ENCODE measurements at places on chromosomes 5 and 9. TPM values are rescaled to one million over a fixed set of nuclear protein-coding genes. Genes with fewer than 3 reads are reported as not detected.

PNPLA7 gene
- total RNA-seq, result 0.80 TPM

SPINK7 gene
- total RNA-seq, result not detected

ARAP3 gene
- 6.8 TPM for total RNA-seq

MYMK gene
- 23.0 TPM for total RNA-seq

SPATA31A3 gene
- not detected for total RNA-seq

RNF44 gene
- total RNA-seq, result 9.1 TPM

RALGDS gene
- 50.5 TPM for total RNA-seq

JAK2 gene
- 10.6 TPM for total RNA-seq

IFNE gene
- not detected for total RNA-seq

NR2F1 gene
- 1.8 TPM for total RNA-seq

ARSB gene
- total RNA-seq, result 17.9 TPM

DNA sequence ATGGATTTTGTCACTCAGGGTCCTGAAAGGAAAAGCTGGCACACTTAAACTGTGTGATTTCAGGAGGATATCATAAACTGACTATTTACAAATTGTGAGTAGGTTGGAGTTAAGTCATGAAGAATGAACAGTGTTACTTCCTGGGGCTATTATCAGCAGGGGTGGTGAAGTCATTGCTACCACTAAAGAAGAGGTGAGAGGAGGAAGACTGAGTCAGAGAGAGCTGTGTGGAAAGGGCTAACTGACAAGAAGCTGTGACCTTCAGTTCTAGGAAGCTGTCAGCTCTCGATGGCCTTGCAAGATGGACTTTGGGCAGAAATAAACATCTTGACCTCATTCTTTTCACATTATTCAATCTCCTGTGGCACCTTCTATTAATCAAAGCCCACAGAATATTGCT lies 72.3 kb upstream of the STARD4 start:
- DNase-seq, result no peak

GRCh38 chr5:173618927-173619519 lies 2.6 kb upstream of the BOD1 start:
- peak; percentile 71 for DNase-seq

GRCh38 chr5:62707131-62707530 lies 128.5 kb downstream of the LRRC70 start:
- no peak for DNase-seq

GRCh38 chr5:39005566-39006232 lies 68.5 kb downstream of the RICTOR start:
- DNase-seq, result no peak

DNA sequence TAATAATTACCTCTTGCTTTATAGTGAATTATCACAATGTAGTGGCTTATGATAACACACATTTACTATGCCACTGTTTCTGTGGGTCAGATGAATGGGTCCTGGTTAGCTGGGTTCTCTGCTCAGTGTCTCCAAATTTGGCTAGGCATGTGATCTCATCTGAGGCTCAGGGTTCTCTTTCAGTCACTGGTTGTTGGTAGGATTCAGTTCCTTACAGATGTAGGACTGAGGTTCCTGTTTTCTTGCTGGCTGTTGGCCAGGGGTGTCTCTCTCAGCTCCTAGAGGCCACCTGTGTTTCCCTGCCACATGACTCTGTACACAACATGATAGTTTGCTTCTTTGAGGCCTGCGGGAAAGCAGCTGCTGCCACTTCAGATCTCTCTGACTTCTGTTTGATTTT lies 7.1 kb downstream of the NFX1 start:
- DNase-seq, result peak; percentile 84

DNA sequence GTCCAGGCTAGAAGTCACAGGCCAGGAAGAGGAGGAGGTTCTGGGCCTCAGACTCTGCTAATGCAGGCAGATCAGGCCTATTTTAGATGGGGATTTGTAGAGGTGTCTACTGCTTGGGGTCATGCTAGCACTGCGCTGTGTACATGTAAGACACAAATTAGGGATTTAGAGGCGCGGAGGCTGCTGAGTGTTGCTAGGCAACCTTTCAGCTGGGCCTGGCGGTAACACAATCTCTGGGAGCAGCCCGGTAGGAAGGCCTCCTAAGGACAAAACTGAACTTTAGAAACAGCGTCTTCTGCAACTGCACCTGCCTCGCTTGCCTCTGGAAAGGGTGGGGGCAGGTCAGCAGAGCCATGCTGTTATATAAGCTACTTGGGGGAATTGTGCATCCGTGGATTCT lies 147.9 kb downstream of the MACROH2A1 start:
- no peak for DNase-seq

DNA sequence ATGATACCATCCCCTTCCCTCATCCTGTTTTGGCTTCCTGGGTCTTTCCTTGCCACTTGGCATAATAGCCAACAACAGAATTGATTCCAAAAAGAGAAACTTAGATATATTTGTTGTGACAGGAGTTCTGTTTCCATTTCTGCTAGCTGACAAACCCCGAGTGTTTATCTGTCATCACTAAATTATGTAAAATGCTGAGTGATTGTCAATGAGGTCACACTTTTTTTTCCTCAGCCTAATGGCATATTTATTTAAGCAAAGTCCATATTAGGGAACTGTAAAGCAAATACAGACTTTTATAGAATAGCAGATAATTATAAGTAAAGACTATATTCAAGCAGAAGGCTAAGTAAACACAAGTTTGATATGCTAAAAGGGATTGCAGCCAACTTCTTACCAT lies 64.0 kb downstream of the RGS7BP start:
- DNase-seq, result no peak

- DNase-seq, result peak; percentile 36
Observed at GRCh38 chr9:97900738-97901565, 21.3 kb downstream of the TRMO start.

DNA sequence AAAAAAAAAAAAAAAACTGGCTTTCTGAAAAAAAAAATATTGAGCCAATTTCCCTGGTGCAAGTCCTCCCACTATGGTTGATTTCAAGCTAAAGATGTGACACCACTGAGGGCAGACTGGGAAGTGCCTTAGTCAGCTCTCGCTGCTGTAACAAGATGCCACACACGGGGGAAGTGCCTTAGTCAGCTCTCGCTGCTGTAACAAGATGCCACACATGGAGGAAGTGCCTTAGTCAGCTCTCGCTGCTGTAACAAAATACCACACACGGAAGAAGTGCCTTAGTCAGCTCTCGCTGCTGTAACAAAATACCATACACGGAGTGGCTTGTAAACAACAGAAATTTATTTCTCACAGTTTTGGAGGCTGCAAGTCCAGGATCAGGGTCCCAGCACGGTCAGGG lies 23.4 kb downstream of the BTNL9 start:
- no peak for DNase-seq

- DNase-seq, result peak; percentile 94
Observed at GRCh38 chr9:92425474-92425873, 1.2 kb upstream of the OMD start.

- DNase-seq, result no peak
Observed at GRCh38 chr5:115264786-115265185, 2.1 kb upstream of the PGGT1B start.

DNA sequence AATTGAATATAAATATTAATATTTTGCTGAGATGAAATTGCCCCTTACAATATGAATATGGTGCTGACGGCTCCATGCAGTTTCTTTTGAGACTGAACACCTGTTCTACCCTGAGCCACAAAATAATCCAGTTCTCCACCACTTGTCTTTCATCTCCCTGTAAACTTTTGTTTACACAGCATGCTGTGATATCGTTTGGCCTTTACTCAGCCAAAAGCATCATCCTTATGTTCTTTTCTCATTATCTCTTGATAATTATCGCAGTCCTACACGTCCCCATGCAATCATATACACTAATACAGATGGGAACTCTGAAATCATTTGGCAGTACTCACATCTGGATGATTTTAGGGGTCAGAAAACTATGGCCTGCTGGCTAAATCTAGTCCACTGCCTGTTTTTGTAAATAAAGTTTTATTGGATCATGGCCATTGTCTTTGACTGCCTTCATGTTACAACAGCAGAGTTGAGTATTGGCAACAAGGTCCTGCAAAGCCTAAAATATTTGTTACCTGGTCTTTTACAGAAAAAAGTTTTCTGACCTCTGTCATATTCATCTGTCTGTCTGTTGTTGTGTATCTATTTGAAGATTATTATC lies 53.3 kb downstream of the AOPEP start:
- DNase-seq, result no peak

DNA sequence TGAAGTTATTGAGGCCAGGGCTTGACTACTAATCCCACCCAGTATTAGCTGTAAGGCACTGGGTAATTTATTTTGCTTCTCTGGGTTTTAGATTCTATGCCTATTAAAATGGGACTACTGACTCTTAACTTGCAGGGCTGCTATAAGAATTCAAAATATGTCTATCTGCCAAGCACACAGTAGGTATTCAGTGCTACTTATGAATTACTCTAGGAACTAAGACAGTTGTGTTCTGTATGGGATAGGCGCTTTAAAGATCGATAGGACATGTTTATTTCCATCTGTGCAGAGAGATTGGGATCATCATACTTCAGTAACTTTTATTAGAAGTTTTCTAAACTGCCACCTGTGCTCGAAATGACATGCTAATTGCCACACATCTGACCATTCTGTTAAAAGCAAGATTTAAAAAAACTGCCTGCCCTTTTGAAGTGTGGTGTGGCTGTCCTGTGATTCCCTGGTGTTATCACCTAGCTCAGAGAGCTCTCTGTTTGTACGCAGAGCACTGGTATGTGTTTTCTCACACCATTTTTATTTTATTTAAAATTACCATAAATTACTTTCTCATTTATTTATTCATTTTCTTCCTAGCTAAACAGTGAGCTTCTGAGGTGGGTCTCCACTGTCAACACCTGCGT lies 58.7 kb downstream of the FYB1 start:
- no peak for DNase-seq

GRCh38 chr9:101664453-101664852 lies 69.7 kb upstream of the PPP3R2 start:
- DNase-seq, result no peak

DNA sequence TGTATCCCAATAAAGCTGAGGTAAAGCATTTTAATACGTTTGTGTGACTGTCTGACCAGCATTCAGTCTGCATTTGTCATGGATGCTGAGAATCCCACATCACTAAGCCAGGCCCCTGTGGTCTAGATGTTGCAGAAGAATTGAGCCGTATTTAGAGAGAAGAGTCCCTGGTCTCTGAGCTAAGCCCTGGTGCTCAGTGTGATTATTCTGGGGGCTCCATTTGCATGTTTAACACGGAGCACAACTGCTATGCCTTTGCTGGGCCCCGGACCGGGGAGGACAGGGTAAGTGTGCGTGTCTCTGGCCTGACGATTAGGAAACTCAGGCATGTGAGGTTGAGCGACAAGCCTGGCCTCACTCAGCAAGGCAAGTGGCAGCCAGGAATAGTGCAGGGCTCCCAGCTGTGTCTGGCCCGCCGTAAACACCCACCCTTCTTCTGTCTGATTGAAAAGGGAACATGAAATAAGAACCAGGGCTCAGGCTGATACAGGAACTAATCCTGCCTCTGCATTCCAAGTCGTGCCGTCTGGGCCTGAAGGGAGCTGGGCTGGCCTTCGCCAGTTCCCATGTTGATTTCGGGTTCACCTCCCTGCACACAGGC lies 22.3 kb downstream of the FAM78A start:
- peak; percentile 87 for DNase-seq

DNA sequence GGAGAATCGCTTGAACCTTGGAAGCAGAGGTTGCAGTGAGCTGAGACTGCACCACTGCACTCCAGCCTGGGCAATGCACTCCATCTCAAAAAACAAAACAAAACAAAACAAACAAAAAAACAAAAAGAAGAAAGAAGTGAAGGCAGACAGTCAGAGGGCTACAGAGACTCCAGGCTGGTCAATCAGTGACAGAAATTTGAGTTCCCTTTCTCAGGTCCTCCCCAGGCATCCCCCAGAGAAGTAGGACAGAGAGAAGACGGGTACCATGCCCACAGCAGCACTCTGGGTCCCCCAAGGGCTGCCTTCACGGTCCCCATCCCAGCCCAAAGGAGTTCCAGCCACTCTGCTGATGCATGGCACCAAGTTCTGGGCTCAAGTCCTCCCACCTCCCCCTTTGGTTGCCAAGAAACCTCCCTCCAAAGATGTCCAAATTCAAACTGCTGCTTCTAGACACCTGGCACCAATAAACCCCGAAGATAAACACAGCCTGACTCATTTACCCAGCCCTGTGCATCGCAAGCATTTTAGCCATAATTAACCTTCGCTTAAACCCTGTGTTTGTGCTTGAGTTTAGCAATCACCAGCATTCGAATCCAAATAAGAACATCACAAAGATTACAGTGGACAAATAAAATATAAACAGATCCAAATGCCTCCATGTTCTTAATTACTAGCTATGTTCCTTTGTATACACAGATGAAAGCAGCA lies 24.0 kb downstream of the SEMA4D start:
- no peak for DNase-seq

GRCh38 chr9:21608200-21608599 lies 126.1 kb upstream of the IFNE start:
- DNase-seq, result no peak

GRCh38 chr5:125461641-125462072 lies 715.2 kb upstream of the ZNF608 start:
- DNase-seq, result no peak

DNA sequence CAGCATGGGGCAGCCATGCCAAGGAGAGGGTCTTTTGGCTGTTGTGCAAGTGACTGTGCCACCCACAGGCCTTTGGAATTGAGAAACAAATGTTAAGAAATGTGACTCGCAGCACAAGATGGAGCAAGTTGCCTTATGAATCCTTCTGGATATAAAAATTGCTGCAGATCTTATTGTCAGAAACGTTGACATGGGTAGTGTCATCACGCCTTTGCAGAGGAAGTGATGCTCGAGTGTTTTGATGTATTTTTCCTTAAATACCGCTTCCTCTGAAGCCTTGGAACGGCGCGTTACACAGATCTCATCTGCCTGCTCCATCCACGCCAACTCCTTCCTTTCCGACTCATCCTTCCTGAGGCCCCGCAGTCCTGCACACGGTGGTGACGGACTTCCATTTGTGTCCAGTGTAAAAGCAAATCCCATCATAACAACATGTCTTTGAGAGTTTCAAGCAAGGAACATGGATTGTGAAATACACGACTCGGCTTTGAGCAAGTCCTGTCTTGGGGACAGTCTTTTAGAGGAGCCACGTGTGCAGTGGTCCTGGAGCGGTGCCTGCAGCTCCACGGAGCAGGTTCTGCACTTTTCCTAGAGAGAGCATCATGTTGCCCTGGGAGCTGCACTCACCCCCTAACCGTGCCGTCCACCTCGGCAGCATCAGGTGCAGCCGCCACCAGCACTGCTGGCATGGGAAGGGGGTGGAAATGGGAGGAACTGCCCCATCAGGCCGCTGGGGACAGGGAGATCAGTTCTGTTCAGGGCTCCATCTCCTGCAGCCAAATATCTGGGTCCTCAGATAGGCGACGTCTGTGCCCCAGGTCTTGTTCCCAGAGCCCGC lies 15.1 kb downstream of the ROPN1L start:
- peak; percentile 44 for DNase-seq
